ENCODE measurements at places on chromosomes 4 and X.

DNA sequence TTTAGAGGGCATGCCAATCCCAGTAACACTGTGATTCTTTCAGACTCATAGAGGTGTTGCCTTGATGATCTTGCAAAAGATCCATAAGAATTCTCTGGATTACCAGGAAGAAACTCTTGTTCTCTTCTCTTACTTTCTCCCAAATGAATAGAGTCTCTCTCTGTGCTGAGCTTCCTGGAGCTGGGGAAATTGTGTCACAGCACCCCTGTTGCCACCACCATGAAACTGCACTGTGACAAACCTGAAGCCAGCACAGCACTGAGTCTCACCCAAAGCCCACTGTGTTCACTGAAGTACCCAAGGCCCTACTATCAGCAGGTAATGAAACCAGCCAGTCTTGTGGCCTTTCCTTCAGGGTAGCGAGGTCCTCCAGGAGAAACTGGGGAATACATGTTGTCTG is 332.7 kb upstream of the FGF16 start:
- DNase-seq: no peak

GRCh38 chr4:1613099-1613495 is 71.0 kb downstream of the FAM53A start:
- DNase-seq: no peak

DNA sequence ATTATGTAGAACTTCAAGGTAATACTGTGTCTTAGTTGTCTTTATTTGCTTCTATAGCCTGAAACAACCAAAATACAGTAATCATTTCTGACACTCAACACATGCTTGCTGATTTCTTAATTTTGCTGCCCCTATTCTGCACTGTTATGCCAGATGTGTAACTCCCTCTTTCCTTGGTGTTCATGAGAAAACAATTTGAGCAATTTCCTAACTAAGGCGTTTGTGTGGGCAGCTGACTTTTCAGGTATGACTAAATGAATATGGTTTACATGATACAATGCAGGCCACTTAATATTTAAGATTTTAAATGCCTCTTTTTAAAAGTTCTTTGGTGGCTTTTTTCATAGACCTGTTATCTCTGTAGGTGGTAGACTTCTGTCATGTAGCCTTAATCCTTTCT is 46.1 kb upstream of the CENPE start:
- DNase-seq: no peak

DNA sequence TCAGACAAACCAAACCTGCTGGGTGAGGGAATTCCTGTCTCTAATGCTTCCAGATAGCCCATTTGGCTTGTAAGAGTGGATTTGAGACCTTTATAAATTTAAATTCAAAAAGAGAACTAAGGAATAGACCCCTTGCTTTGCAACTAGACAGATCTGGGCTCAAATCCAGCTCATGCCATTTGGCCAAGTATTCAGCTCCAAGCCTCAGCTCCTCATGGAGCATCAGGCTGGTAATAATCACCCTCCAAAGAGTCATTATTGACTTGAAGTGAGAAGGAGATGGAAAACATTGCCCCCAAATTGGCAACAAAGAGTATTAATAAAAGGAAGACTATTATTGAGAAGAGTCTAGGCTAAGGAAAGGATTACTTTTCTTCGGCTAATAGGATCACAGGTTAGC is 134.7 kb downstream of the PDE5A start:
- no peak for DNase-seq

GRCh38 chr4:172410363-172410762 is 597.2 kb downstream of the GALNTL6 start:
- DNase-seq: no peak

- no peak for DNase-seq
Observed at GRCh38 chrX:72002875-72003274, 92.2 kb downstream of the NHSL2 start.

DNA sequence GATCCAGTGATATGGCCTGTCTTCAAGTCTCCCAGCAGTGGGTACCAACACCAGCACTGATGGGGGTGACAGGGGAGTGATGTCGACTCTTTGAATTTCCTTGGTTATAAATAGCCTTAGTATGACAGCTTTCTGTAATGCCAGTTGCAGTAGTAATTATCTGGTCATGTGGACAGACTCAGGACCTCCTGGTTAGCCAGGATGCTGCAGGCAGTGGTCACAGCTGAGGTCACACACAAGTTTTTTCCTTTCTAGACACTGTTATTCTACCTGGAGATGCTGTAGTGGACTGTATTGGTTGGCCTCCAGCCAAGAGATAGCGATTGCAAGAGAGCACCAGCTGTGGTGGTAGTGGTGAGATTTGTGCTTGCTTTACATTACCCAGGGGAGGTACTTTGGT is 63.6 kb downstream of the UPRT start:
- DNase-seq: no peak

DNA sequence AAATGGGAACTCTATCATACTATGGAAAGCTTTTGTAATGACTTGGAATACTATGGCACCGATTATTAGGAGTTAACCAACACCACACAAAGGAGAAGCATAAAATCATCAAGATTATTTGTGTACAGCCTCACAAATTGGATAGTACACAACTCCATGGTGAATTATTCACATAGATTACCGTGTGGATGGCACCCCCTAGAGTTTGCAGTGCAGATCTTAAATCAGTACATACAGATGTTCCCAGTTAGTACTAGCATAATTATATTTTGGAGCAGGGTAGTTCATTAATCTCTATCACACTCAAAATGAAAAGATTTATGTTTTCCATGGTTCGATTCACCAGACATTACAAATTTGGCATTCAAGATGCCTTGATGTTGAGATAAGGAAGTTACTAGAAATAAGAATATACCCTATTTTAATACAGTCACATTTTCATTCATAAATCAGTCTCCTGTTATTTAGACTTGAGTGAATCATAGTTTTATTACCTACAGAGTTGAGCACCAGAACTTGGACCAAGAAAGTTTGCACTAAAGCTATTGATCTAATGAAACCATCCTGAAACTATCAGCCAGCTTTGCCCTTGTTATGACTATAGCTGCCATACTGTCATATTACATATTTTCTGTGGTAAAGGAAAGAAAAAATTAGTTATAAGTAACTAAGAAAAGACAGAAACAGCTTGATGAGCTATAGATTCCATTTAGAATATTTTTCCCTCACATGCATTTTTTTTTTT is 531.8 kb downstream of the GLUD2 start:
- DNase-seq: no peak

All from NCI-H187 treated with DMSO at 0.1 percent for 48 hours (cell line).